ENCODE measurements at places on chromosomes 1 and 21. TPM values are rescaled to one million over a fixed set of nuclear protein-coding genes. Genes with fewer than 3 reads are reported as not detected.

GRCh38 chr1:115830963-115831362, 10.0 kb downstream of the NHLH2 start:
- H3K4me3 ChIP-seq, result no peak overlapping the region
- DNase-seq, result no peak
- no peak overlapping the region for H3K27ac ChIP-seq
- H3K36me3 ChIP-seq, result no peaks in the 10 kb centered on the region
- no peaks in the 10 kb centered on the region for H3K27me3 ChIP-seq
- H3K4me1 ChIP-seq, result peaks cover 35% of the 10 kb centered on the region

DNA sequence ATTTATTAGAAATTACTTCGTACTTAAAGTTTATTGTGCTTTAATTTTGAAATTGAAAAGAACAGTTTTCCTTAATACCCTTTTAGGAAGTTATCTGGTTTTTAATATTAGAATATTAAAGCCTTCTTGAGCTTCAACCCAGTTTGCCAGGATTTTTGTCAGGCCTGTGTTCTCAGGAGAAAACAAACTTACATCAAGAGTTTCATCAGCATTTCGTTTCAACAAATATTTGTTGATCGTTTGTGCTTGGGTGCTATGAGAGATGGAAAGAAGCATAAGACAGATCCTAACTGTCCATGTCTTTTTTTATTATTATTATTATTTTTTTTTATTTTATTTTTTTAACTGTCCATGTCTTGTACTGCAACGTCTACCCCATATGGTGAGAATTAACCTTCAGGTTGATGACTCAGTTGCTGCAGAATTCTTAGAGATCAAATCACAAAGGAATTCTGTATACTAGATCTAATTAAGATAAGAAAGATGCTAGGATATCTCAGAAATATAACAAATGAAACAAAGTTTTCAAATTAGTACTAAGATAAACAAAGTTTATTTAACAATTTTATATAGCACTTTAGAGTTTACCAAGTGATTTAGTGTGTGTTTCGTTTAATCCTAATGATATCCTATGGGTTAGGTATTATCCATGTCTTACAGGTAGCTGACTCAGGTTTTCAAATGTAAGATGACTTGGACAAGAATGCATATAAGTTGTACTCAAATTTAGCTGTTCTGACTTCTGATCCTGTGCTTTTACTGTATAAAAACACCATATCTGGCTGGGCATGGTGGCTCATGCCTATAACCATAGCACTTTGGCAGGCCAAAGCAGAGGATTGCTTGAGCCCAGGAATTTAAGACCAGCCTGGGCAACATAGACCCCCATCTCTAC, 14.3 kb downstream of the FBXO28 start:
- H3K27ac ChIP-seq, result peak overlapping the region; percentile 18
- peaks cover 12% of the 10 kb centered on the region for H3K4me1 ChIP-seq
- peak; percentile 47 for DNase-seq
- no peak overlapping the region for H3K4me3 ChIP-seq
- H3K27me3 ChIP-seq, result no peaks in the 10 kb centered on the region

DNA sequence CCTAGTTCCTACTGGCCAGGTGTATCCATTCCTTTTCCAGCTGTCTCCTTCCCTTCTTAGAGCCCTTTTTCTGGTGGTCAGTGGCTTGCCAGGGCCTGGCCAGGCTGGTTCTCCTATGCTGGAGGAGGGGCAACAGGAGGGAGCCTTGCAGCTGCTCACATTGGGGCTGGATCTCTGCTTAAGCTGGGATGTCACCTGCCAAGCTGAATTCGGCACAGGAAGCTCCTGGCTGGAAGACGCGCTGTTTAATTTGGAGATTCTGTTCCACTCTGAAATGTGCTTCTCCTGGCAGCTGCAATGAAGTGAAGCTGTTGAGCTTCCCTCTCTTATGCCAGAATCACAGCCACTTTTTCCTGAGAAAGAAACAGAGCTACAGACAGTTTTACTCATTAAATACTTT, 56.0 kb upstream of the POU3F1 start:
- no peaks in the 10 kb centered on the region for H3K36me3 ChIP-seq
- no peaks in the 10 kb centered on the region for H3K27me3 ChIP-seq
- H3K4me1 ChIP-seq, result no peaks in the 10 kb centered on the region
- no peak overlapping the region for H3K4me3 ChIP-seq
- H3K27ac ChIP-seq, result no peak overlapping the region
- DNase-seq, result no peak

- no peaks in the 10 kb centered on the region for H3K27me3 ChIP-seq
- DNase-seq, result no peak
- no peaks in the 10 kb centered on the region for H3K4me1 ChIP-seq
- no peak overlapping the region for H3K27ac ChIP-seq
These were observed 10.6 kb downstream of the GBP5 start for GRCh38 chr1:89261926-89262515.

GRCh38 chr1:30751830-30752650, 5.5 kb downstream of the LAPTM5 start:
- H3K27ac ChIP-seq, result no peak overlapping the region
- no peaks in the 10 kb centered on the region for H3K36me3 ChIP-seq
- H3K27me3 ChIP-seq, result no peaks in the 10 kb centered on the region
- no peak overlapping the region for H3K4me3 ChIP-seq
- peaks cover 21% of the 10 kb centered on the region for H3K4me1 ChIP-seq

DNA sequence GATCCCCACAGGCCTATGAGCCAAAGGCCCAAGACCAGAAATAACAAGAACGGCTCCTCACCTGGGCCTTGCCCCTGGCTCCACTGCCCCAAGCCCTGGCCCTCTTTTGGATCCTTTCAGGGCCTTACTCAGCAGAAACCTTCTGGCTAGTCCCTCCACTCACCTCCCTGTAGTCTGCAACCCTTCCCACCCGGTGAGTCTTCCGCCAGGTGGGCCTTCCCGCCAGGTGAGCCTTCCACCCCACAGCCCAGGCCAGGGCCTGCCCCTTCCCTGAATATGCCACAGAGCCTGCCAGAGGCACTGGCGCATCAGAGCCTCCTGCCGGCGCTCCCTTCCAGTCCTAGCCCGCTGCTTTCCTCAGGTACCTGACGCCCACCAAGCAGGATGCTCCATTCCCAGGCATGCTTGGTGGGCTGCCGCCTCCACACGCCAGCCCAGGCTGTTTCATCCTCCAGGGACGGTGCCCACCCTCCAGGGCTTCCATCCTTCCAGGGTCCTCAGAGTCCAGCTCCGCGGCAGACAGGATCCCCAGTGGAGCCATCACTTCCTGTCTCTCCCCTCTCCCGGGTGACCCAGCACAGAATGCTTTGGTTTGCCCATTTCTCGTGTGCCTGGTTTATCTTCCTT, 20.9 kb downstream of the LHX4 start:
- peaks cover 84% of the 10 kb centered on the region for H3K4me1 ChIP-seq
- H3K27ac ChIP-seq, result no peak overlapping the region
- no peaks in the 10 kb centered on the region for H3K27me3 ChIP-seq
- no peaks in the 10 kb centered on the region for H3K36me3 ChIP-seq
- DNase-seq, result no peak

DNA sequence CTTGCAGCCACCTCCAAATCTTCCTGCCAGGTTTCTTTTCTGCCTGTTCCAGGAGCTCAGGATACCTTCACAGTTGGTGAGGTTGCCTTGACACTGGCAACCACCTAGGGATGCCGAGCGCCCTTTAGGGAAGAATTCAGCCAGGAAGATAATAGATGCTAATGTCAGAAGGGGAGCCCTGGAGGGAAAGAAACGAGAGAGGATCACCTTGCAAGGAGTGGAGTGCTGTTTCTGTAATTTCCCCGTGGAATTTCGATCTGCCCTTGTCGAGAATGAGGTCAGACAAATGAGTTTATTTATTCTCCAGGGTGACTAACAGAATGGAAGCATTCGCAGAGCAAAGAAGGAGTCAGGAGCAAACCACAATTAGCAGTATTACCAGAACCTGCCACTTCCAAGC, 315.8 kb upstream of the KAZN start:
- no peaks in the 10 kb centered on the region for H3K27me3 ChIP-seq
- peak; percentile 7 for DNase-seq
- H3K36me3 ChIP-seq, result no peaks in the 10 kb centered on the region
- no peak overlapping the region for H3K27ac ChIP-seq

DNA sequence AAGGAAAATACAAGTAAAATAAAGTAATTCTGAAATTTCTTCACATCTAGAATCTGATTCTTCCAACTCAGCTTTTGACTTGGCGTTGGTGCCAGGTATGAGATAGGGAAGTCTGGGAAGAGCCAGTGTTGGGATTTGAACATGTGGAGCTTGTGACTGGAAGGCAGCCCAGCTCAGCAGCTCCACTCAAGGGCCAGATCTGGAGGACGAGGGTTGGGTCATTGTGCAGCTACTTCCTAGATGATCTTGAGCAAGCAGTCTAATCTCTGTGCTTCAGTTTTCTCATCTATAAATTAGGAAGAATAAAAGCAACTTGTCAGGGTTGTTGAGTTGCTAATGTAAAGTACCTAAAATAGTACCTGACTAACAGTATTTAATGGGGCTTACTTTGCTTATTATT, 5.0 kb downstream of the ADARB1 start:
- H3K4me3 ChIP-seq, result no peak overlapping the region
- peaks cover 16% of the 10 kb centered on the region for H3K36me3 ChIP-seq
- peaks cover 31% of the 10 kb centered on the region for H3K4me1 ChIP-seq
- H3K27ac ChIP-seq, result no peak overlapping the region
- no peaks in the 10 kb centered on the region for H3K27me3 ChIP-seq

DNA sequence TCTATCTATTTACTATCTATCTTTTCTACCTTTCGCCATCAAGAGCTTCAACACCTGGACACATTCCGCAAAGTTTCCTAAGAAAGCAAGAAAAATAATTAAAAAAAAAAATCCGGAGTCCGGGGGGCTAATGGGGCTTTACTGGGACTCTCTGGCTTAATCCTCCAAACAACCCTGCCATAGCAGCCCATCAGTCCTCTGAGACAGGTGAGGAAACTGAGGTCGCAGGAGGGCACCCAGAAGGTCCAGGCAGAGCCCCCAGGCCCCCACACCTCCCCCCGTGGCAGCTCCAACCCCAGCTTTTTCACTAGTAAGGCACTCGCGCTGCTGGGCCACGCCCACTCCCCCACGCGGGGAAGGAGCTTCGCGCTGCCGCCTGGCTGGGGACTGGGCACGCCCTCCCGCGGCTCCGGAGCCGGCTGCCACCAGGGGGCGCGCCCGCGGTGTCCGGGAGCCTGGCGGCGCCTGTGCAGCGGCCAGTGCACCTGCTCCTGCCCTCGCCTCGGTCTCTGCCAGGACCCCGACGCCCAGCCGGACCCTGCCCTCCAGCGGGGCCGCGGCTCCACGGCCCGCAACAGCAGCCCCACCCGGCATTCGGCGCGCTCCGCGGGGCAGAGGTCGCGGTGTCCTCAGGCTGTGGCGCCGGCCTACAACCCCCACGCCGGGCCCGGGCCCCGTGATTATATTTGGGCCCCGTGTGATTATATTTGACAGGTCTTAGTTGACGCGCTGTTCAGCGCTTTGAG, 54.1 kb upstream of the SAMD11 start:
- H3K27ac ChIP-seq, result no peak overlapping the region
- no peaks in the 10 kb centered on the region for H3K27me3 ChIP-seq
- H3K4me3 ChIP-seq, result no peak overlapping the region
- peak; percentile 39 for DNase-seq
- no peaks in the 10 kb centered on the region for H3K4me1 ChIP-seq

DNA sequence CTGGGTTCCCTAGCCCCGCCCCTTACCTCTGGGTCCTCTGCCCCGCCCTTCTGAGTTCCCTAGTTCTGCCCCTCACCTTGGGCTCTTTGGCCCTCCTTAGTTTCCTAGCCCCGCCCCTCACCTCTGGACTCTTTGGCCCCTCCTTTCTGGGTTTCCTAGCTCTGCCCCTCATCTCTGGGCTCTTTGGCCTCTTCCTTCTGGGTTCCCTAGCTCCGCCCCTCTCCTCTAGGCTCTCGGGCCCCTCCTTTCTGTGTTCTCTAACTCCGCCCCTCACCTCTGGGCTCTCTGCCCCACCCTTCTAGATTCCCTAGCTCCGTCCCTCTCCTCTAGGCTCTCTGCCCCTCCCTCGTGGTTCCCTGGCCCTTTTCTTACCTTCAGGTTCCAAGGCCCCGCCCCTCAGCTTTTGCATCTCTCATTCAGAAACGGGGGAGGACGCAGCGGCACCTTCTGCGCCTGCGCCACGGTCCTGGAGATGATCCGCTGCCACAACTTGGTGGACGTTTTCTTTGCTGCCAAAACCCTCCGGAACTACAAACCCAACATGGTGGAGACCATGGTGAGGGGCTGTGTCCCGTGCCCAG, 88.5 kb downstream of the PTPRU start:
- H3K4me1 ChIP-seq, result no peaks in the 10 kb centered on the region

DNA sequence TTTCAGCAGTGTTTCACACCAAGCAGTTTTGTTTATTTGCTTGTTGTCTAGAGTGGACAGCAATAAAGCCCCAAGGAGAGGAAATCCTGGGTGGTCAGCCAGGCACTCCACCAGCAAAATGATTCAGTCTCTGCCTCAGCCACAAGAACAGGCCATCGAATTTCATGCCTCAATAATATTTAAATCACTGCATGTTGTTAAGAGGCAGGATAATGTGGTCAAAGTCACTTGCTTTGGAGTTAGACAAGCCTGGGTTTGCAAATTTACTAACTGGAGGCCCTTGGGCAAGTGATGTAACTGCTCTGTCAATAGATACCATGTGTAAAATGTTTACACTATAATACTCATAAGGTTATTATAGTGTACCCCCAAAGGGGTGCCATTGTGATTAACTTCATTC, 349.6 kb downstream of the LMO4 start:
- H3K36me3 ChIP-seq, result no peaks in the 10 kb centered on the region
- H3K4me1 ChIP-seq, result no peaks in the 10 kb centered on the region
- no peak overlapping the region for H3K4me3 ChIP-seq
- no peaks in the 10 kb centered on the region for H3K27me3 ChIP-seq

PLPPR4 gene
- total RNA-seq, result 10.3 TPM

ARMH1 gene
- total RNA-seq, result not detected

RGL1 gene
- total RNA-seq, result 28.2 TPM

ADGRL2 gene
- total RNA-seq, result 0.22 TPM

RAD54L gene
- total RNA-seq, result 10.4 TPM
